ENCODE measurements at places on chromosomes 3 and 15. TPM values are rescaled to one million over a fixed set of nuclear protein-coding genes. Genes with fewer than 3 reads are reported as not detected.

DNA sequence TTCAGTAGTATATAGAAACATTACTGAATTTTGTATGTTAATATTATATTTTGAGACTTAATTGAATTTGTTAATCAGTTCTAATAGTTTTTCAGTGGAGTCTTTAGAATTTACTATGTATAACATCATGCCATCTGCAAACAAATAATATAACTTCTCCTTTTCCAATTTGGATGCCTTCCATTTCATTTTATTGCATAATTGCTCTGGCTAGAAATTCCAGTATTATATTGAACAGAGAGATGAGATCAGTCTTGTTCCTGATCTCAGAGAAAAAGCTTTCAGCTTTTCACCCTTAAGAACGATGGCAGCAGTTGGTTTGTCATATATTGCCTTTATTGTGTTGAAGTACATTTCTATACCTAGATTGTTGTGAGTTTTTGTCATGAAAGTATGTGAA is 40.4 kb downstream of the OR4F15 start:
- no peak for DNase-seq

PCSK6 gene
- 20.5 TPM for total RNA-seq

CCDC39 gene
- 0.28 TPM for total RNA-seq

DNA sequence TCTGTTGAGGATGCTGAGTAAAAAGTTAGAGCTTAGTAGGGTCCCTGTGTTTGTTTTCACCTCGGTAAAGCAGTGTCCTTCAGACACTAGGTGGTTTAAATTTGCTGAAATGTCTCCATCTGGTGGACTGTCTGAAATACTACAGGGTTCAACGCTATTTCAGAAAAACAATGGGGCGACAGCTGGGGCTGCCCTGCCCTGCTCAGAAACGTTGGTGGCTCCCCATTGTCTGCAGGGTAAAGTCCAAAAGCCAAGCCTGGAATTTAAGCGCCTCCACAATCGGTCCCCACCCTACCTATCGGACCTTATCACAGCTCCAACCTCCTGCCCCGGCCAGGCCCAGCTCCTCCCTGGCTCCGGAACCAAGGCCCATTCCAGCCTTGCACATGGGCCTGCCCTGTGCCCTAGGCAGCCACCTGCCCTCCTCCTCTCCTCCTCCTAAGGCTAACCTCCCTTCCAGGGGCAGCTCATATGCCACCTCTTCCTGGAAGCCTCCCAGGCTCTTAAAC is 4.3 kb upstream of the TSEN2 start:
- DNase-seq: no peak
